ENCODE measurements at places on chromosomes 4 and X.

GRCh38 chrX:153628665-153629064, 18.3 kb upstream of the DUSP9 start:
- DNase-seq, result no peak

DNA sequence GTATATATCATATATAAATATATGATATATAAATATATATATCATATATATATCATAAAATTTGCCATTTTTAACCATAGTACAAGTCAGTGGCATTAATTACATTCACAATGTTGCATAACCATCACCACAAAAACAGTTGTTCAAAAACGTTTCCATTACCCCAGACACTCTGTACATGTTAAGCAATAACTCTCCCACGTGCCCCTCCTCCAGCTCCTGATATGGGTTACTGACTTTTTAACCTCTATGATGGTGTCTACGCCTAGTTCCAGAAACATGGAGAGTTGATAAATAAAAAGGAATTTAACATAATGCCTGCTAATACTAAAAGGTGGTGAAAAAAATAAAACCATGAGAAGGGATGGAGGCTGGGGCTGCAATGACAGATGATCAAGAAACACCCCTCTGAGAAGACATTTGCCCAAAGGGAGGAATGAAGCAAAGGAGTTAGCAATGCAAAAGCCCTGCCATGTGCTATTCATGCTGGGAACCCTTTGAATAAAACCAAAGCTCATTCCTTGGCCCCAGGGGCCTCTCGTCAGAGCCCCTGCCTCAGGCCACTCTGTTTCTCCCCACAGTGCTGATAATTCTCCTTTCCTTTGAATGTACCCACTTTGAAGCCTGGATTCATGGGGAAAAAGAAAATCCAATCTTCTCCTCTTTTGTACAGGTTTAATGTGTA, 144.3 kb downstream of the NWD2 start:
- DNase-seq, result no peak

- no peak for DNase-seq
Measured at GRCh38 chr4:133102043-133102442, 47.1 kb upstream of the PCDH10 start.

GRCh38 chr4:96763546-96763945, 923.7 kb downstream of the PDHA2 start:
- no peak for DNase-seq

DNA sequence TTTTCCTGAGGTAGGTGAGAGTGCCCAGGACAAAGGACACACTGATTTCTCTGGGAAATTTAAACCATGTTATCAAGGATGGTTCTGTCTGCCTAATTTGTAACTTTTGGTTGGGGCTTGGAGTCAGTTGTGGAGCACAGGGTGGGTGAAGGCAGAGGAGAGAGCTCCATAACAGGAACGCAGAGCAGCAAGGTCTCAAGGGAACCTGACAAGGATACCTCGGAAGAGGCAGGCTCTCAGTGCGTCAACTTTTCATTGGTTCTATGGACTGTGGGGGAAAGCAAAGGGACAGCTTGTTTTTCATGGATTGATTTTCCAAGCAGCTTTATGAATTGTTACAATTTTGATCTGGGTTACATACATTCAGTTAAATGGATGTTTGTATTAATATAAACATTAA, 110.4 kb downstream of the SLIT2 start:
- no peak for DNase-seq

DNA sequence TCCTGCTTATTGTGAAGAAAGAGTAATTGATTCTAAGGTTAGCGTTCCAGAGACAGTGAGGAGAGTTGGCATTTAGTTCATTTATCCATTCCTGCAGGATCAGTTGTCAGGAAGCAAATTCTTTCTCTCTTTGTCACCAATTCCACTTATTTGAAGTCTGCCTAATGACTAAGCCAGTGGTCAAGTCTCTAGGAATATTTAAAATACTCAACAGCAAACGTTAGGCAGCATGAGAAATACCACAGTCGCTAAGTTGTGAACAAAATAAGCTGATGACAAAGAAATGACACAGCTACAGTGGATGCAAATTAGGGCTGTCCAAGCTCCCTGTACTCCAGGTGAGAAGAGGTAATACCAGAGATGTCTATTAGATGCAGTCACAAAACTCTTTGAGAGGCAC, 6.6 kb upstream of the MAGEB17 start:
- no peak for DNase-seq

DNA sequence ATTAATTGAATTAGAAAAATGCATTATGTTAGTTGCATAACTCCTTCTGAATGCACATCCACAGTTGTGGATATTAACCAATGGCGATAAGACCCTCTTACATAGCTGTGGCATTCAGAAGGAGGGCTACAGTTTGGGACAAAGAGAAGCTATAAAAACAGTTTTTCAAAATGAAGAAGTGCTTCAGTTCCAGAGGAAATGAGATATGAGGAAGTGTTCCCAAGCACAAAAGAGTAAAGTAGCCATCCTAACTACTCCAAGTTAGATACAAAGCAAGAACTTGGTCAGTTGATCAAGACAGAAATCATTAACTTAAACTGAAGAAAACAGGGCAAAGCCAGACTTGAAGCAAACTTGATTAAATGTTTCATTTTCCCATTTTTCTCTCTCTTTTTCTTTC, 17.2 kb upstream of the ADGRL3 start:
- DNase-seq, result no peak

- no peak for DNase-seq
Measured at GRCh38 chr4:8215001-8215427, 15.9 kb downstream of the SH3TC1 start.

- no peak for DNase-seq
Measured at GRCh38 chr4:82031376-82031927, 342.3 kb downstream of the HNRNPD start.

GRCh38 chr4:107631560-107631959, 88.5 kb downstream of the PAPSS1 start:
- no peak for DNase-seq

- no peak for DNase-seq
Measured at GRCh38 chr4:40525752-40526598, 103.7 kb downstream of the RBM47 start.

GRCh38 chr4:20347531-20347930, 95.8 kb downstream of the SLIT2 start:
- DNase-seq, result no peak

DNA sequence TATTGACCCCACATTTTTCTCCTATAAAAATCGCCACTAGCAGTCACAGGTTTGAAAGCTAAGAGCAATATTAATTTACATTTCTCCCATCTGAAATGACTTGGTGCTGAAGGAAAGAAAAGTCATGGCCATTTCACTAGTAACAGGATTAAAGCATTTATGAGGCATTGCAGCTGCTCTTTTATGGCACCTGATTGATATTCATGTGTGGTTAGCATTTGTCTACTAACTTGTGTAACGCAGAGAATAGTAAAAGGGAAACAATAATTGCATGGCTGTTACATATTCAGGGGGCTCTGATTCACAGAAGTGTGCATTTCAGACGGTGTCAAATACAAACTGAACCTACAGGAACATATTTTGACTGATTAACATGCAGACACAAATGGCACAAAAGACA, 5.2 kb downstream of the PCDH19 start:
- no peak for DNase-seq

DNA sequence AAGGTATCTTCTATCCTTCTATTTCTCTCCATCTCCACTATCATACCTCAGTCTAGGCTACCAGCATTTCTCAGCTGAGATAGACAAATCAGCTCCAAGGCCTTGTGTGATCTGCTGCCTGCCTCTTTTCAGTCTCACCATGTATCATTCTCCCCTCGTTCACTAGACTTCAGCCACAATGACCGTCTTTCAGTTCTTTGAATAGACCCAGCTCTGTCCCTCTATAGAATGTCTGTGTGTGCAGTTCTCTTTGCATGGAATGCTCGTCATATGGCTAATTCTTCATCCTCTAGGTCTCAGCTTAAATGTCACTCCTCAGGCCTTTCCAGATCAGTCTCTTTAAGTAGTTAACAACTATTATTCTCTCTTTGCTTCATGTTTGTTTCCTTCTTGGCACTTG, 6.5 kb downstream of the IGBP1 start:
- DNase-seq, result no peak

DNA sequence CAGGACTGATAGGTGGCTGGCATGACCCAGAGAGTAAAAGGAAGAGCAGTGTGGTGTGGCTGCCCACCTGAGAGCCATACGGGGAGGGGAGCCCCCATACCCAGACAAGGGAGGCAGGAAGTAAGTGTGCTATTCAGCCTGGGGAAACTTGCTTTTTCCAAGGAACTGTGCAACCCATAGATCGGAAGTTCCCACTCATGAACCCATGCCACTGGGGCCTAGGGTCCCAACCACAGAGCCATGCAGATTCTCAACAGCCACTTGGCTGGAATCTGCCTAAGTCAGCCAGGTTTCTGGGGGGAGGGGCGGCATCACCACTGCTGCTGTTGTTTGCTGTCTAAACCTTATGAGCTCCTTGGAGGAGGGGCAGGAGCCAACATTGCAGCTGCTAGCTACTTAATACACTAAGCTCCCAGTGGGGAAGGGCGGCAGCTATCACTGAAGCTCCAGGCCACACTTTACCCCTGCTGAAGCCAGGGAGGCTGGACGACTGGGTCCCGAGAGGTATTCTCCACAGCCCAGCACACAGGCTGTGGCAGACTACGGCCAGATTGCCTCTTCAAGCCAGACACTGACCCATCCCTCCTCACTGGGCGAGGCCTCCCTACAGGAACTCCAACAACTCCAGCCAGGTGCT, 410.4 kb downstream of the INPP4B start:
- DNase-seq, result no peak
